ENCODE measurements at places on chromosomes 12 and 14.

- no peak for DNase-seq
Observed at GRCh38 chr12:40971911-40972310, 216.2 kb upstream of the PDZRN4 start.

DNA sequence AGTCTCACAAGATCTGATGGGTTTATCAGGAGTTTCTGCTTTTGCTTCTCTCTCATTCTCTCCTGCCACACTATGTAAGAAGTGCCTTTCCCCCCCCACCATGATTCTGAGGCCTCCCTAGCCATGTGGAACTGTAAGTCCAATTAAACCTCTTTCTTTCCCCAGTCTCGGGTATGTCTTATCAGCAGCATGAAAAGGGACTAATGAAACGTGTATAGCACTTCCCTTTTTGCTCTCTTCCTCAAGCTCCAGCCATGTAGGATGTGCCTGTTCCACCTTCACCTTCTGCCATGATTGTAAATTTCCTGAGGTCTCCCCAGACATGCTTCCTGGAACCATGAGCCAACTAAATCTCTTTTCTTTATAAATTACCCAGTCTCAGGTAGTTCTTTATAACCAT, 7.0 kb upstream of the CRACR2A start:
- no peak for DNase-seq

- no peak for DNase-seq
Observed at GRCh38 chr14:43475757-43476156, 1031.3 kb downstream of the FSCB start.

DNA sequence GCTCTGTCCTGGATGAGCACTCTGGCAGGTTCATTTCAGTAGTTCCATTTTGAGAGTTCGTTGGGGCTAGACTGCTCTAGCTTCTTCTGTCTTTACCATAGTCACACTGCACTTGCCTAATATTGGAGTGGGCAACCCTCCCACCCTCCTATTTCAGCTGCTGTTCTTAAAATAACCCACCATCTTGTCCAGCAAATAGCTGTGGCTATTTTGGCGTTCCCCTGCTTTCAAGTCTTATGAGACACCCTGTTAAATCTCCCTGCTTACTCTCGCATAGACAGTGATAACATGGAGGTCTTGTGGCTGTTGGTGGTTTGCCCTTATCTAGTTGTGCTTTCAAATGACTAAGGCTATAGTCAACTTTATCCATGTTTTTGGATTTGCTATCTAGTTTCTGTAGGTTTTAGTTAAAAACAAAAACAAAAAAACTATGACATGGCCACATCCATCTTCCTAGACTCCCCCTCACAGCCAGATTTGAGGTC, 65.5 kb downstream of the LRP6 start:
- no peak for DNase-seq

- DNase-seq: peak; percentile 46
Observed at GRCh38 chr12:47715393-47715876, 9.6 kb upstream of the RPAP3 start.

- DNase-seq: no peak
Observed at GRCh38 chr12:6936636-6937480, 6.8 kb upstream of the RNU7-1 start.

- DNase-seq: no peak
Observed at GRCh38 chr14:62665286-62665685, 380.0 kb downstream of the KCNH5 start.

- no peak for DNase-seq
Observed at GRCh38 chr12:48899651-48900050, 25.6 kb downstream of the FKBP11 start.

DNA sequence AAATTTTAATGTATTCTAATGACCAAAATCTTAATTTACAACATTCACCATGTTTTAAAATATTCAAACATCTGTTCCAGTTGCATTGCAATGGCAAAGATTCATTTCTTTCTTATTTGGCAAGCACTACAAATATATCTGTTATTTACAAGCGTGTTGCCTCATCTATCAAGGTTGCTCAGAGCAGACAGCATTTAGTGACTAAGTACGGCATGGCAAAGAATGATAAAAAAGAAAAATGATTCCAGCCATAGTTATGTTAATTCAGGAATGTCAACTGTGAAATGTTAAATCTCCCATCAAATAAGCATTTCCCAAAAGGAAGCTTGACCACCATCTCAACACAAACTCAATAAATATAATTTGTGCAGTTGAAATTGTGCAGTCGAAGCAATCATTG, 312.1 kb downstream of the SEC23A start:
- DNase-seq: no peak

- no peak for DNase-seq
Observed at GRCh38 chr12:38523920-38524319, 207.3 kb downstream of the ALG10B start.

GRCh38 chr14:92323916-92324818, 1.2 kb downstream of the SLC24A4 start:
- DNase-seq: no peak

- no peak for DNase-seq
Observed at GRCh38 chr12:17577405-17577804, 512.6 kb downstream of the RERGL start.

DNA sequence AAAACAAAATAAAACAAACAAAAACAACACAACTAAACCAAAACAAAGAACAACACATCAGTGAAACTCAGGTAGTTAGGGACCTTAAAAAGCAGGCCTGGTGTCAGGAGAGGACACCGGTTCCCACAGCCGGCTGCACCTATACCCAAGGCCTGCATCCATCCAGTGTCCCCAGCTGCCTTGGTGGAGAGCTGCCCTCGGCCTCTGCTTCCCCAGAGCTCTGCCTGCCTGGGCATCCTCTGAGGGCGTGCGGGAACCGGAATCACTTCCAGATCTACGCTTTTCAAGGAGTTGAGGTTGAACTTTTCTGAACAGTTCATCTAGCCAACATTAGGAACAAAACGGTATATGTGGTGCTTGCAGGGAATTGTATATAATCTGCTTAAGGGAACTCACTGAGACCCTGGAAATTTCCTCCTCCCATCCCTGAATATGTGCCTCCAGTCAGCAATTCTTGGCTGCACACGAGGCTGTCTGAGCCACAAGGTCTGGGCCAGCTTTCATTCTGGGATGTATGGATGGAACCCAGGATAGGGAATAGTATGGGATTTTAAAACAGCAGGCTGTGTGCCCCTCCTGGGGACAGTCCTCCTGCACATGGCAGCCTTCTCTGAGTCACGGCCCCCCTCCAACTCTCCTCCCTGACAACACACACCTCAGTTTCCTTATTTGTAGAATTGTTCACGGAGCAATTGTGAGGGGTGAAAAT, 319.0 kb upstream of the RTL1 start:
- no peak for DNase-seq

- DNase-seq: no peak
Observed at GRCh38 chr14:92719421-92719820, 29.0 kb downstream of the LGMN start.

- DNase-seq: no peak
Observed at GRCh38 chr12:56336361-56337167, 2.1 kb upstream of the IL23A start.

GRCh38 chr12:123094349-123095077, 56.4 kb downstream of the PITPNM2 start:
- DNase-seq: no peak

DNA sequence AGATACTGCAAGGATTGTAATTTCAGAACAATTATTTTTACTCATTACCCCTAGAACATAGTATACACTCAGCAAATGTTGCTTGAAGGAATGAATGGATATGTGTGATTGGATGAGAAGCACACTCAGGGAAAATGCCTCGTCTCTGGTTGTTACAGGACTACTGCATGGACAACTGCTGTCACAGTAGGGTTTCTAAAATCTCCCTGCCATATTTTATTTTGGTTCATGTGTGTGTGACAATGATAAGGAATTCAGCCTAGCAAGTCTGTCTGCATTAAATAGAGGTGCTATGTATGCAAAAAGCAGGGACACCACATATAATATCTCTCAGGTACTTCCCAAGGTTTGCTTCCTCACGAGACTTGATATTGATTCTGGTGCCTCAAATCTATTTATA, 1.4 kb downstream of the PTPRR start:
- DNase-seq: no peak

DNA sequence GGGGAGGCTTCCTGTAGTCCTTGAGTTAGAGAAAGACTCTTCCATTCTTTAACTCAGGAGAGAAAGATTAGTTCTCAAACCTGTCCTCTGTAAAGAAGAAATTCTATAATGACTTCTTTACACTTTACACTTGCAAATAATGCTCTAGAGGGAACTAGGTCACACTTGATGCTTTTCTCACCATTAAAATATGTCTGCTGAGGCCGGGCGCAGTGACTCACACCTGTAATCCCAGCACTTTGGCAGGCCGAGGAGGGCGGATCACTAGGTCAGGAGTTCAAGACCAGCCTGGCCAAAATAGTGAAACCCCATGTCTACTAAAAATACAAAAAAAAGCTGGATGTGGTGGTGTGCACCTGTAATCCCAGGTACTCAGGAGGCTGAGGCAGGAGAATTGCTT, 6.3 kb downstream of the NTN4 start:
- no peak for DNase-seq

GRCh38 chr12:94100990-94101737, 47.2 kb upstream of the PLXNC1 start:
- DNase-seq: peak; percentile 78

DNA sequence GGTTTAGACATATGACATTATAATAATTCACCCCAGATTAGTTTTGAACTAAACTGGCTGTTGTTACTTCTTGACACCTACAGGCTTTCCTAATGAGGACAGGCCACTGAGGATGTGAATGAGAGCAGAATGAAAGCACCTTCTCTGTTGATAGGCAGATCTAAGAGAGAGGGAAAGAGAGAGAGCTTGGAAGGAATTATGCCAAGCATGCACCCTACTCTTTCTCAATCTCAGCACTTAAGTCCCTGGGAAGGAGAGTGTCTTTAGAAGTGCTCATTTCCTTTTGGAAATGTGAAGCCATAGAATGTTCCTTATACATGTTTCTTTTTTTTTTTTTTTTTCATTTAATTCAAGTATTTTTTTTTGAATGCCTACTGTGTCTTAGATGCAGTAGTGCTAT, 49.0 kb downstream of the TBC1D15 start:
- DNase-seq: no peak

- DNase-seq: no peak
Observed at GRCh38 chr12:85527192-85527591, 247.2 kb downstream of the ALX1 start.

- no peak for DNase-seq
Observed at GRCh38 chr12:115606040-115606439, 671.5 kb downstream of the MED13L start.

- no peak for DNase-seq
Observed at GRCh38 chr12:64666054-64666914, 56.0 kb downstream of the RASSF3 start.

- no peak for DNase-seq
Observed at GRCh38 chr14:60723907-60724618, at the start of gene SIX4. Gene SIX4 (minus strand): TSS chr14:60724351. CDS start chr14:60724074, 277 bp downstream.

DNA sequence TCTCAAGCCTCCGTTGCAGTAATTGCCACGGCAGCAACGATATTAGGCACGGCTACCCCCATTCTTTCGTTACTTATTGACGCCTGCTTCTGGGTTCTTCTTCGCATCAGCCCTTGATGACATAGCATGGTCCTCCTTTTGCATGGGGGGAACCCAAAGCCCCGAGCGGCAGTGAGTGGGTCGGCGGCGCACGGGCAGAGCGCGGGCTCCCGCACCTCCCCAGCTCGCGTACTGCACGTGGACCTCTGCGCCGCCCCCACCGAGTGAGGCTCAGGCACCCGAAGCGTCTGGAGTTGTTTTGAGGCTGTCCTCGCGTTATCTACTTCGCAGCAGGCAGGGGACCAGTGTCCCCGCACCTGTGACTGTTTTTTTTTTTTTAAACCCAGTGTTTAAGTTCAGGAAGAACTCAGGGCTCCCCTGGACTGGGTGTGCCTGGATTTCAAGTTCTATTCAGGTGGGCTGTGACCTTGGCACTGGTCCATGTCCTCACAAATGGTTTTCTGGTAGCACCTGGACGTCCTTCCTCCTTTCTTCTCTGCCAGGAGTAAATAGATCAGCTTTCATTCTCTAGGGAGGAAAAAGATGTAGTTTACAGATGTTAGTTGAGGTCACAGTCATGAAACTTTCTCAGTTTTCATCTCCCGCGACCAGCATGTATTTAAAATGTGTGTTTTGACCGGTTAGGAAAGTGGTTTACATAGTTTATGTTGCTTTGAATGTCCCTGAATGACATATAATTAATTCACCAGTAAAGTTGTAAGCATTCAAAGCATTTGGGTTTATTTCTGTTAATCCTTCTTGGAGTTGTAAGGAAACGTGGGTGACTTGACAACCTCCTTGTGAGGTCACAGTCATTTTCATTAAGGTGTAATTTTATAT, 1.4 kb upstream of the FOXN4 start:
- DNase-seq: no peak

DNA sequence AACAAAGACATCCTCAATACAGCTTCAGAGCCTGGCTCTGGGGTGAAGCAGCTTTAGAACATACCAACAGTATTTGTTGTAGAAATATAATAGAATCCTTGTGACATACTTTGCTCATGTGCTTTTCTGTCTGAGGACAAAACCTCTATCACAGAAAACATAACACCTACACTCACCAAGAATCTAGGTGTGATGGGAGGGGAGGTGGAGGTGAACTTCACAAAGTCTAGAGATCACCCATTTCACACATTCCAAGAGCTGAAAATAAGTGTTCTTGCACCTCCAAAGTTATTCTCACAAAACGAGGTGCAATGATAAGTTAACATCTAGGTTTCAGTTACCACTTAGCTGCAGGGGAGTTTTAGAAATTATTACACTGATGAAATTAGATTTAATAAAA, 32.7 kb upstream of the BTG1 start:
- DNase-seq: no peak

Measured in stimulated activated CD8-positive, alpha-beta memory T cell treated with anti-CD3 and anti-CD28 coated beads, Interleukin-15, amount 100 ng/mL, for 24 hours (primary cell).